ENCODE measurements at places on chromosomes 7 and 10. TPM values are rescaled to one million over a fixed set of nuclear protein-coding genes. Genes with fewer than 3 reads are reported as not detected.

CDNF gene
- polyA plus RNA-seq: 4.5 TPM

CREM gene
- polyA plus RNA-seq: 41.0 TPM

HOXA1 gene
- polyA plus RNA-seq: 0.14 TPM

EIF5AL1 gene
- 0.45 TPM for polyA plus RNA-seq

DNA sequence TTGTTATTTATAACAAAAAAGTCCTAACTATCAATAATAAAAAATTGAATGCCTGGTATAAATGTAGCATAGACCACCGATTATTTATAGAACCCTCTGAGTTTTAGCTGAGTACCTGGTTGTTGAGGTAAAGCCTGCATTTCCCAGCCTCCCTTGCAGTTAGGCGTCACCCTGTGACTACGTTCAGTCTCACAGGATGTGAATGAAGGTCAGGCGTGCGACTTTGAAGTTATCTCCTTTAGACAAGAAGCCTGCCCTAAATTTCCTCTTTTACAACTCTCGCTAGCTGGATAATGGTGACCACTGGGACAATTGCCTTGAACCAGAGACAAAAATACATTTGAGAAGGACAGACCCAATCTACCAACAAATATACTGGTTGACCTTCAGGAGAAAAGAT is 67.5 kb upstream of the TES start:
- DNase-seq: no peak

GRCh38 chr7:99106411-99106810 is 37.5 kb downstream of the SMURF1 start:
- DNase-seq: no peak

DNA sequence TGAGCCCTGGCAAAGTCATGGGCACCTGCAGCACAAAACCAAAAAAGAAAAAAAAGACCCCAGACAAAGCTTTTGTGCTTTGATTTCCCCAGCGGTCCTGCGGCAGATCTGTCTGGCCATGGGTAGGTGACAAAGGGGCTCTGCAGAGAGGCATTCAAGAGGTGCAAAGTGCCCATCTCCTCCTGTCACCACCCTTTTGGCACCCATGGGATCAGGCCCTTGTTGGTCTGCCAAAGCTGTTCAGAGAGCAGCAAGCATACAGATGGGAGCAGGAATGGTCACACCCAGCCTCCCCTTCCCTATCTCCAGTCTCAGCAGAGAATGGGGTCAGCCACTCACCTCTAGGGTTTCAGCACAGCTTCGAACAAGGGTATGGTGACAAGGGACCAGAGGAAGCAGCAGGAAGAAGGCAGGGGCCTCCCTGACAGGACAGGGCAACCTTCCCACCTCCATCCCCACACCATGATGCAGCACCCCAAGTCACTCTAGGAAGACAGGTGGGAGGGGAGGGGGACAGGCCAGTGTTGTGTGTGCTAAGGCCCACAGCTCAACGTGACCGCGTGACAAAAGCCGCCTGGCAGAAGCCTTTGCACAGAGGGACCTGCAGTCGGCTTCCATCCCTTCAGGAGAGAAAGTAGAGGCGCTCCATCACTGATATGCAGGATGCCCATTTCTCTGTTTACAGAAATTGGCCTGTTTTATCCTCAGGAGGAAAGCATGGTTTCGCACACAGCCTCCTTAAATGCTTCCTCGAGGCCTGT is 6.3 kb downstream of the CAMK2G start:
- DNase-seq: no peak

DNA sequence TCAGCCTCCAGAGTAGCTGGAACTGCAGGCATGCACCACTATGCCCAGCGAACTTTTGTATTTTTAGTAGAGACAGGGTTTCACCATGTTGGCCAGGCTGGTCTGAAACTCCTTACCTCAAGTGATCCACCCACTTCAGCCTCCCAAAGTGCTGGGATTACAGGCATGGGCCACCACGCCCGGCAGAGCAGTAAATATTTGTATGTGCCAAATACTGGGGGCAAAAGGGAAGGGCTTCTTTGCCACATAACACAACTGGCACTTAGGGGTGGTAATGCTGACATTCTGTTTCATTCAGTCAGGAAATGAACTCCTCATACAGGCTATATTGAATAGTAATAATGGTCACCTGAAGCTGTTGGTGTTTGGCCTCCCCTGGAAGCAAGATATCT is 41.6 kb downstream of the ACSM6 start:
- no peak for DNase-seq

GRCh38 chr10:47111329-47111862 is 188.6 kb upstream of the GDF10 start:
- DNase-seq: no peak

- DNase-seq: peak; percentile 75
Measured at GRCh38 chr10:114458955-114459354, 54.7 kb upstream of the AFAP1L2 start.

DNA sequence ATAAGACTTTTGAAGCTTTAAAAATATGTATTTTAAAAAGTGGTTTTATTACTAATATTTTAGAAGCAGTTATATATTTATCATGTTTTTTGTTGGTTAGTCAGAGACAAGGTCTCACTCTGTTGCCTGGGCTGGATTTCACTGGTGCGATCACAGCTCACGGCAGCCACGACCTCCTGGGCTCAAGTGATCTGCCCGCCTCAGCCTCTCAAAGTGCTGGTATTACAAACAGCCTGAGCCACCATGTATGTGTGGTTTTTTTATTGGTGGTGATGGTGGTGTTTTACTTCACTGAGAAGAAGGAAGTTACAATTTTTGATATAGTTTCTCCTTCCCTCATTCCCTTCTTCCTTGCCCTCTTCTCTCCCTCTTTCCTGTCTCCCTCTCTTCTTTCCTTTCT is 13.4 kb downstream of the NHLRC2 start:
- DNase-seq: no peak

DNA sequence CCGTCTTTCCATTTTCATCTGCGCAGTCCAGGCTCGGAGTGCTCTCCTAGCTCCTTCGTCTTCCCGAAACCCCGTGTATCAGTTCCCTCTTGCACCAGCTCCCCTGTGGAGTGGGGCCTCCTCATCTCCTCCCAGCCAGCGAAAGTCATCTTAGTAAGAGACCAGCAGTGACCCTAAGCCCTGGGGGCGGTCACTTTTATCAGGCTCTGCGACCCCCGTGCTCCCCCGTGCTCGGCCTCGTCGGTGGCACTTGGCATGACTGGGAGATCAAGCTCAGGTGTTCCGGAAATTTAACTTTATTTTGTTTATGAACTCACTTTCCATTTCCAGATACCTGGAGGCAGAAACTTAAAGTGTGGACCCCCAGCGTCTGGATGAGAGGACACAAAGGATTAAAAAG is 574 bp upstream of the ECHDC3 start:
- DNase-seq: no peak

DNA sequence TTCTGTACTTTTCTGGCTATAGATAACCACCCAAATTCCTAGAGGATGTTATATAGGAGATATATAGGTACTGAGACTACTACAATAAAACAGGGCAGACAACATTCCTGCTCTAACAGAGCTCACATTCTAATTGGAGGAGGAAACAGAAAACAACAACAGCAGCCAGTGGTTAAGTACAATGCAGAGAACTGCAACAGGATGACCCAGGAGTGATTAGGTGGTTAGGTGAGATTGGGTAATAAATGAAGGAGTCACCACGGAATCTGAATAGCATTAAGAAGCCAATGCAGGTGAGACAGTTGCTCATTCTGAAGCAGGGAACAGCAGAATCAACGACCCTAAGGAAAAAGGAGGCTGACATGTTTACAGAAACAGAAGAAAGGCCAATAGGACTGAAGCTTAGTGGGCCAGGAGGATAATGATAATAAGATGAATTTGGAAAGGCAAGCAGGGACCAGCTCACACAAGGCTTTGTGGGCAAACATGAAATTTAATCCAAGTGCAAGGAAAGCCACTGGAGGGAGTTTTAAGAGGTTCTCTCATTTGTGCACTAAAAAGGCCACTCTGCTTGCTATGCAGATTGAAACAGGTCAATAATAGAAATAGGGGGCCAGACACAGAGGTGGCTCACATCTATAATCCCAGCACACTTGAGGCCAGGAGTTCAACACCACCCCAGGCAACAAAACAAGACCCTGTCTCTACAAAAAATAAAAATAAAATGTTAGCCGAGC is 16.9 kb upstream of the REEP3 start:
- no peak for DNase-seq

DNA sequence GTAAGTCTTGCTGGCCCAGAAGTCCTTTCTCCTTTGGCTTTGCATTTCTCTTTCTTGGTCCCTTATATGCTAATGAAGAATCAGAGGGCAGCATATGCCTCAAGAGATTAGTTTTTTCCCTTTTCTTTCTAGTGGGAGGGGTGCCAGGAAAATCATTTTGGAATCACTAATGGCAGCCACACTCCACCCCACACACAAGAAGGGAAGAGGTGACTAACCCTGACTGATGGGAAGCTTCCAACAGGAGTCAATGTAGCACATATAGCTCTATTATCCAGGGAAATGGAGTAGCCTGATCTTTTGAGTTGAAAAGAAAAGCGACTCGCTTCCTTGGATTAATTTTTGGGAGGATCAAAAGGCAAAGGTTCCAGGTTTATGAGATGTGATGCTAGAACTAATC is 225.3 kb downstream of the KIF20B start:
- no peak for DNase-seq

GRCh38 chr7:156184164-156184563 is 371.9 kb upstream of the SHH start:
- DNase-seq: no peak

DNA sequence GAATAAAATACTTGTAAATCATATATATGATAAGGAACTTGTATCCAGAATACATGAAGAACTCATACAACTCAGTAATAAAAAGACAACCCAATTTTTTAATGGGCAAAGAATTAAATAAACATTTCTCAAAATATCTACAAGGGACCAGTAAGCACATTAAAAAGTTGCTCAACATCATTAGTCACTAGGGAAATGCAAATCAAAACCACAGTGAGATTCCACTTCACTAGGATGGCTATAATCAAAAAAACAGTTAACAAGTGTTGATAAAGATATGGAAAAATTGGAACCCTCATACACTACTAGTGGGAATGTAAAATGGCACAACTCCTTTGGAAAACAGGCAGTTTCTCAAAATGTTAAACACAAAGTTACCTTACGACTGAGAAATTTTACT is 40.3 kb upstream of the YAE1 start:
- no peak for DNase-seq

GRCh38 chr10:78507510-78508160 is 474.0 kb downstream of the RPS24 start:
- DNase-seq: no peak

GRCh38 chr10:119119400-119119799 is 15.5 kb downstream of the DENND10 start:
- DNase-seq: no peak

GRCh38 chr7:5539013-5539411 is 115.4 kb upstream of the TNRC18 start:
- no peak for DNase-seq

DNA sequence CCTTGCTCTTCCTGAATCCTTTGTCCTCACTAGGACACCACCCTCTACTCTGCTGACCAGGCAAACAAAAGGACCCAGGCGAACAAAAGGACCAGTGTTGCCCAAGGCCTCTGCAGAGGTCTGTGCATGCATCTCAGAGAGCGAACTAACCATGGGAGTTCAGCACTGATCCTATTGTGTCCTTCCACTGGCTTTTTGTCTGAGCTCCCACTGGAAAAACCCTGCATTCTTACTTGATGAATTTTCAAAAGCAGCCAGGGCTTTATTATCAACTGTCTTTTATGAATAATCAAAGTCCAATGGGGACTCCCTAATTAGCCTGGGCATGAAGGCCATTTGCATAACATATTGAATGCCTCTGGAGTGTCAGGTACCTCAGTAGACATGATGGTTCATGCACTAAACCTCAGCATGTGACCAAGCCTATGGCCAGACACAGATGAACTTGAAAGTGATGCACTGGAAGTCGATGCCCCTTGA is 140.6 kb downstream of the KCNMA1 start:
- no peak for DNase-seq

- no peak for DNase-seq
Measured at GRCh38 chr10:54614072-54614471, 187.0 kb downstream of the PCDH15 start.

DNA sequence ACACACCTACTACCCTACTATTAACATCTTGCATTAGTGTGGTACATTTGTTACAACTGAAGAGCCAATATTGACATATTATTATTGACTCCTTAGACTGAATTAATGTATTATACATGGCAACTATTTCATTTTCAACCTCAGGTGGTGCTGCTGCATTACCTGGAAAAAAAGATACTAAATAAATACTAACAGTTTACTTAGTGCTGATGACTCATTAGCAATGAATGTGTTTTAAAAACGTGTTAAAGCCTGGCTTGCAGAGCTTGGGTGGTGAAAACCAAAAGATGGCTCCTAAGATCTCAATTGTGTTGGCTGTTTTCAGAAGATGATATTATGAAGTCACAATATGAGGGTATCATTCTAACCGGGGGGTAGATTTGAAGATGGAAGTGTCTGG is 34.8 kb downstream of the CFAP43 start:
- no peak for DNase-seq

GRCh38 chr7:95219721-95220120 is 104.6 kb downstream of the PON1 start:
- no peak for DNase-seq

- DNase-seq: no peak
Measured at GRCh38 chr7:31857172-31857571, 170.2 kb downstream of the PPP1R17 start.

- no peak for DNase-seq
Measured at GRCh38 chr10:33270971-33271370, 63.5 kb downstream of the NRP1 start.

DNA sequence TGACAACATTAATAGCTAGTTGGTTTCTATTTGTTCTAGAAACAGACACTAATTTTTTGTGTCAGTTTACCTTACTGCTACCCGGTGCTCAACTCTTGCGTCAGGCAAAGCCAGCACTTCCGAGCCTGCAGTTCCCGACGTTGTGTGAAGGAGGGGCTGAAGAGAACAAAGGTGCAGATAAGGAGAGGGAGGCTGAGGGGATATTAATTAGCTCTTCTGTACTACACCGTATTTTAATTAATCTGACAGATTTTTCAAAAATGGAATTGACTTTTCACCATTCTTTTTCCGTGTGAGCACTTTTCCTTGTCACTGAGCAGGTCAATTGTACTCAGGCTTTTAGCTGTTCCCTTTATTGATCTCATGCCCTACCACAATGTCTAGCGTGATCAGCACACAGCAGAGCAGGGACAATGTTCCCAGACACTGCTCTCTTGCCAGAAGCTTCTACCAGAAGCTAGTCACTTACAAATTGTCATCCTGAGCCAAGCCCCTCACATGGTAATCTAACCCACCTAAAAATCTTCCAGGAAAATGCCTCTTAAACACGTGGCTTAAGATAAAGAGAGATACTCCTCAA is 650.5 kb upstream of the MKI67 start:
- no peak for DNase-seq

- DNase-seq: no peak
Measured at GRCh38 chr7:1798191-1798590, 128.1 kb downstream of the ELFN1 start.

GRCh38 chr10:1227510-1228402 is 171.6 kb downstream of the WDR37 start:
- no peak for DNase-seq

GRCh38 chr7:135158874-135159273 is 11.0 kb downstream of the TMEM140 start:
- DNase-seq: no peak
